ENCODE measurements at places on chromosomes 13 and 19.

- no peak for DNase-seq
Observed at GRCh38 chr13:96816261-96816660, 178.0 kb downstream of the OXGR1 start.

DNA sequence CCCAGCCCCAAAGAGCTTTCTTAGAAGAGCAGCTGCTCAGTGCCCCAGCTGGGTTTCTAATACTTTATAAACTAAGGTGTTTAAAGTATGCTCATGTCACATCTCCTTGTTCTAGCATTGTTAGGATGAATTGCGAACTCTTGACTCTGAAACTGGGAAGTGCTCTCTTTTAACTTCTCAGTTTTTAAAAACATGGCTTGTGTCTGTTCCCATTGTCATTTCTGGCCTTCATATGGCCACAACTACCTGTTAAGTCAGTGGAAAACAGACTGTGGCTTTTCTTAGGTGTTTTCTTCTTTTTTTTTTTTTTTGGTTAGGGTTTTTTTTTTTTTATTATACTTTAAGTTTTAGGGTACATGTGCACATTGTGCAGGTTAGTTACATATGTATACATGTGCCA is 164.7 kb downstream of the KCNRG start:
- DNase-seq: no peak

GRCh38 chr13:36480726-36481427 is 48.6 kb downstream of the CCNA1 start:
- no peak for DNase-seq

DNA sequence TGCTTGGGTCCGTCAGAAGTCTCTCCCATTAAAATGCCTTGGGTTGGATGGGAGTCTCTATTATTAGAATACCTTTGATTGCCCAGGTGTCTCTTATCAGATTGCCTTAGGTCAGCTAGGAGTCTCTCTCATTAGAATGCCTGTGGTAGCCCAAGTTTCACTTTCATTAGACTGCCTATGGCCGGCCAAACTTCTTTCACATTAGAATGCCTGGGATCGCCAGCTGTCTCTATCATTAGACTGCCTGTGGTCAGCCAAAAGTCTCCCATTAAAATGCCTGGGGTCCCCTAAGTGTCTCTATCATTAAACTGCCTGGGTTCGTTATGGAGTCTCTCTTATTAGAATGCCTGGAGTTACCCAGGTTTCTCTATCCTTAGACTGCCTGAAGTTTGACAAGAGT is 1476.7 kb downstream of the UQCRFS1 start:
- no peak for DNase-seq

GRCh38 chr13:66532146-66532545 is 698.0 kb downstream of the PCDH9 start:
- DNase-seq: no peak

GRCh38 chr13:51970349-51970748 is 40.9 kb downstream of the ATP7B start:
- peak; percentile 43 for DNase-seq

DNA sequence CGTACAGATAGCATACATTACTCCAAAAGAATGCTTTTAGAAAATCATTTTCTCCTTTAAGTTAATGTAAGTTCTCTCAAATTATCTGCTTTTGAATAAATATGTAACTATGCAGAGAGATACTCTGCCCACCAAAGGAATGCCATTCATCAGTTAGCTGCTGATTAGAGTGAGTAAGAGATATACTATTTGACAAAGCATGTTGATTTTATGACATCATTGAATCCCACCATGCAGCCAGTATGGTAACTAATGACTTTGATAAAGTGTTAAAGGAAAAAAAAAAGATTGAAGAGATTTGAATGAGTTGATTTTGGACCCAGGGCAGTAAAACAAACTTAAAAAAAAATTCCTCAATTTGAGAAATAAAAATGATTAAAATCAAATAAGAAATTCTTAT is 521.5 kb downstream of the SLITRK6 start:
- no peak for DNase-seq

DNA sequence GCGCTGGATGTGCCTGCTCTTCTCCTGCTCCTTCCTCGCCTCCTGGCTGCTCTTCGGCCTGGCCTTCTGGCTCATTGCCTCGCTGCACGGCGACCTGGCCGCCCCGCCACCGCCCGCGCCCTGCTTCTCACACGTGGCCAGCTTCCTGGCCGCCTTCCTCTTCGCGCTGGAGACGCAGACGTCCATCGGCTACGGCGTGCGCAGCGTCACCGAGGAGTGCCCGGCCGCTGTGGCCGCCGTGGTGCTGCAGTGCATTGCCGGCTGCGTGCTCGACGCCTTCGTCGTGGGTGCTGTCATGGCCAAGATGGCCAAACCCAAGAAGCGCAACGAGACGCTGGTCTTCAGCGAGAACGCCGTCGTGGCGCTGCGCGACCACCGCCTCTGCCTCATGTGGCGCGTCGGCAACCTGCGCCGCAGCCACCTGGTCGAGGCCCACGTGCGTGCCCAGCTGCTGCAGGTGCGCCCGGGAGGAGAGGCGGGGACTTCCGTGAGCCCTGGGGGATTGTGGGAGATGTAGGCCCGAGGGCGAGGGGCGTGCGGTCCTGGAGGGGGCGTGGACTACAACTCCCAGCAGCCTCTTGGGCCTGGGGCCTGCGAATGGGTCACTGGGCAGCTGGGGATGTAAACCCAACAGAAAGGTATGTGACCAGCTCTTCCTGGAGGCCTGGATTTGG is 6.7 kb downstream of the KCNJ14 start:
- no peak for DNase-seq

DNA sequence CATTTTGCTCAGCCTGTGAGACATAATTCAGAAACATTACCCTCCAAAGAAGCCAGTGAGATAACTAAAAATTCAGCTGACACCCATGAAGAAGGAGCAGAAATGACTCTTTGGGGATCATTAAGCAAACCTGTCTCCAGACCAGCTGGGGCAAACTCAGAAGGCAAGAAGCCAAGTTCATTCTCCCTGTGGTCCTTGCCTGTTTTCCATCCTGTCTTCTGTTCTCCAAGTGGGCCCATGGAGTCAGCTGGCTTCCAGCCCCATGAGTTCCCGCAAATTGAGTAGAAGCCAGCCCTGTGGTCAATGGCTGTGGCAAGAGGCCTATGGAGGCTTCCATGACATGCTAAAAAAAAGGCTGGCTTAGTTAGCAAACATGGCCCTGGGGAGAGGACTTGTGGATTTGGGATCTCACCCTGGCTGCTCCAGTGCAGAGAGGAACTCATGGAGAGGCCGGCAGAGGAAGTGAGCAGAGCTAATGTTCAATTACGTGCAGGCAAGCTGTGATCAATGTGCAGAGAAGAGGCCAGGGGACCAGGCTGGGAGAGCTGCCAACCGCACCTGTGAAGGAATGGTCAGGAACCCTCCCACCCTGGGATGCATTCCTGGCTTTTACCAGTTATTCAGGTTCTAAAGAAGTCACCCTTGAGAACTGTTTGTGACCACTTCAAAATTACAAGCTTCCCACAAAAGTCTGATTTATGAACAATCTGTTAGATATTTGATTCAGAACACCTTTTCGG is 229.1 kb downstream of the TSHZ3 start:
- no peak for DNase-seq

GRCh38 chr19:11306337-11306736 is 10.4 kb downstream of the TSPAN16 start:
- no peak for DNase-seq

DNA sequence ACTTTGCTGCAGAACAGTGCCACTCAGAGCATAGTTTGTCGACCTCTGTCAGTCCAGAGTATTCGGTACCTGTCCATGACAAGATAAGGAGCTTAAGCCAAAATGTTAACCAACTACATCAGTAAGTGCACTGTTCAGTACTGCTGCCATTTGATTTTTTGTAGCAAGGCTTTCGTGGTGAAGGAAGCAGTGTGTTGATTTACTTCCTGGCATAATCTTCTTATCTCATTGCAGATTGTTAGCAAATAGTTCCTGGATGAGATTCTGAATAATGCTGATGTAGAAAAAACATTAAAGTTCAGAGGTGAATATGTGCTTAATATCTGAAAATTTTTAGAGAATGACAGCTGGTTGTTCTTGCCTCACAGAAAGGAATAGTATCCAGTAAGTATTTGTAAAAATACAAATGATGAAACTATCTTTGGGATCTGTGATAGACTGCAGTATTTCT is 85.7 kb downstream of the LRRC63 start:
- DNase-seq: no peak

DNA sequence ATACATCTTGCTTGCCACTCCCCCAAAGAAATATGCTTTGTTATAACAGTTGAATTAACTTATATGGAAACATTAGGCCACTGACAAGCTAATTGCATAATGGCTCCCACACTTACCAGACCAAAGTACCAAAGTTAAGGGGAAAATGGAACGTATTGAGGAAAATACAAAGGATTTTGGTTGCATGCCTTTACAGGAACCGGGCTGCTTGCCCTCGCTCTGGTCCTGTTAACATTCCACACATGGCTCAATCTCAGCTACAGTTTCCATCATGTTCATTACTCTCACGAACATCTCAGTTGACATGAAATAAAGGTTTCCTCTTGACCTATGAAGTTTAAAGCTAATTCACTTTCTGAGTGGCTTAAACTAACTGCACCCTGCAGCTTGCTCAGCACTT is 220.7 kb upstream of the RXFP2 start:
- DNase-seq: no peak

- DNase-seq: no peak
Observed at GRCh38 chr13:33561627-33562026, 256.3 kb upstream of the RFC3 start.

GRCh38 chr13:34343413-34343940 is 525.5 kb downstream of the RFC3 start:
- no peak for DNase-seq

DNA sequence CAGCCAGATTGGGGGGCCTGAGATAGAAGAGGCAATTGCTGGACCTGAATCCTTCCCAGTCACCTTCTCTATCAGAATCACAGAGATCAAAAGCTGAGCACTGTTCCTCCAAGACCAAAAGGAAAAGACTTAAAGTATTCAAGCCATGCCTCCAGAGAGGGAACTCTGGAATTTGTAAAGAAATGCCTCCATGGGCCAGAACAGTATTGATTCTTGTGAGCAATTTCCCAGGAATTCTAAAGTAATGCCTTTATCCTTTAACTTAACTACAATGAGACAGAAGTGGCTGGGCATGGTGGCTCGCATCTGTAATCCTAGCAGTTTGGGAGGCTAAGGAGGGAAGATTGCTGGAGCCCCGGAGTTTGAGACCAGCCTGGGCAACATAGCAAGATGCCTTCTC is 148.8 kb downstream of the FLT1 start:
- DNase-seq: no peak

DNA sequence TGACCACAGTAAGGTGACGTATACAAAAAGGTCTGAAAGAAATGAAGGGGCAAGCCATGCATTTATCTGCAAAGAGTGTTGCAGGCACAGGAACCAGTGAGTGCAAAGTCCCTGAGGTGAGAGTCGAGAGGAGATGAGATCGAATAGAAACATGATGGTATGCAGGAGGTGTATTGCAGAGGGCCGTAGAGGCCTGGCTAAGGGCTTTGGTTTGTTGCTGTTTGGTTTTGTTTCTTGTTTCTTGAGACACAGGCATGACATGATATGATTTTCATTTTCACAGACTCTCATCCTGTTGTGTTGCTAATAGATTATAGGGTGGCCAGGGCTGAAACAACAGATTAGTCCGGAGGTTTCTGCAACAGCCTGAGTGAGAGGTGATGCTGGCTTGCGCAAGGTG is 80.4 kb downstream of the HSPH1 start:
- no peak for DNase-seq

- no peak for DNase-seq
Observed at GRCh38 chr13:68897331-68897928, 1210.2 kb upstream of the ATXN8OS start.

GRCh38 chr19:8512115-8512967 is 1.6 kb downstream of the ZNF414 start:
- peak; percentile 69 for DNase-seq

- no peak for DNase-seq
Observed at GRCh38 chr13:110239280-110240125, 67.5 kb downstream of the COL4A1 start.

DNA sequence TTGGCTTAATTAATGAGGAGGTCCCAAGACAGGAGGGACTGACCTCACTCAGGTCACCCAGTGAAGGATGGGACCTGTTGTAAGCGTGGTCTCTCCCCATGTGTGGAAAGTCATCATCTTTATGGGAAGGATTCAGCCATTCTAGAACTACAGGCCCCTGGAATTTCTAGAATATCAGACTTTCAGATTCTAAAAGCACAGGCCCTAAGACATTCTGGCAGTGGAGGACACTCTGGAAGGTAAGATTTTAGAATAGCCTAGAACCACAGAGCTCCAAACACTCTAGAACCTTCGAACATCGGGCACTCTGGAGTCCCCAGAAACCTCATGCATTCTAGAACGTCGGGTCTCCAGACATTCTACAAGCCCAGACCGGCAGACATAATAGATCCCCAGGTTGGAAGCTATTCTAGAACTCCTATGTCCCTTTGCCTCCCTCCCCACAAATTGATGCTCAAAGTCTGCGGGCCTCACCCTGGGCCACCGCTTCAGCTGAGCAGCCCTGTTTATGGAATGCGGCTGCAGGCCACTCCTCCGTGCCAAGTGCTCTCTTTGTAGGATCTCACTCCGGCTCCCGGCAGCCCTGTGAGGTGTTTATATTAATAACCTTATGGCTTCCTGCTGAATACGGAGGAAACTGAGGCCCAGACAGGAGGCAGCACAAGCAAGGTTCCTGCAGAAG is 1.9 kb upstream of the KLK15 start:
- DNase-seq: no peak

GRCh38 chr13:111204438-111205177 is 89.5 kb downstream of the ARHGEF7 start:
- DNase-seq: no peak

DNA sequence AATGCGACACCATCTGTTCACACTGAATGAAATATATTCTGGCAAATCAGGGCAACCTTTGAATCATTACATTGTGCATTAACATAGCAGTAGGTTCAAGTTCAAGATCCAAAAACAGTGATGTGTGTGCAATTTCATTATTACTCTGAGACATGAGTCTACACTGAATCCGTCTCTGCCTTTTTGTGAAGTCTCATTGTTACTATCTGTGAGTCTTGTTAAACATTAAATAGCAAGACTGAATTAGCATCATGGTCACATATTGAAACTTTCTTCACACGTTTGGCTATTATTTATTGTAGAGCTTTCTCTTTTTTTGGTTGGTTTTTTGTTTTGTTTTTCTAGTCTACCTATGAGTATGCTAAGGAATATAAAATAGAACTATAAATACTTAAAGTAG is 117.1 kb upstream of the SLITRK5 start:
- no peak for DNase-seq

GRCh38 chr13:29369060-29369743 is 226.3 kb downstream of the SLC7A1 start:
- no peak for DNase-seq

- DNase-seq: no peak
Observed at GRCh38 chr19:14603990-14604387, 21.1 kb downstream of the CLEC17A start.
